ENCODE measurements at places on chromosomes 6 and 20.

GRCh38 chr6:81486234-81486633 is 266.2 kb downstream of the TENT5A start:
- H3K27ac ChIP-seq = peak overlapping the region; percentile 21
- no peaks in the 10 kb centered on the region for H3K27me3 ChIP-seq
- no peak overlapping the region for H3K4me3 ChIP-seq
- H3K4me1 ChIP-seq = peaks cover 15% of the 10 kb centered on the region

DNA sequence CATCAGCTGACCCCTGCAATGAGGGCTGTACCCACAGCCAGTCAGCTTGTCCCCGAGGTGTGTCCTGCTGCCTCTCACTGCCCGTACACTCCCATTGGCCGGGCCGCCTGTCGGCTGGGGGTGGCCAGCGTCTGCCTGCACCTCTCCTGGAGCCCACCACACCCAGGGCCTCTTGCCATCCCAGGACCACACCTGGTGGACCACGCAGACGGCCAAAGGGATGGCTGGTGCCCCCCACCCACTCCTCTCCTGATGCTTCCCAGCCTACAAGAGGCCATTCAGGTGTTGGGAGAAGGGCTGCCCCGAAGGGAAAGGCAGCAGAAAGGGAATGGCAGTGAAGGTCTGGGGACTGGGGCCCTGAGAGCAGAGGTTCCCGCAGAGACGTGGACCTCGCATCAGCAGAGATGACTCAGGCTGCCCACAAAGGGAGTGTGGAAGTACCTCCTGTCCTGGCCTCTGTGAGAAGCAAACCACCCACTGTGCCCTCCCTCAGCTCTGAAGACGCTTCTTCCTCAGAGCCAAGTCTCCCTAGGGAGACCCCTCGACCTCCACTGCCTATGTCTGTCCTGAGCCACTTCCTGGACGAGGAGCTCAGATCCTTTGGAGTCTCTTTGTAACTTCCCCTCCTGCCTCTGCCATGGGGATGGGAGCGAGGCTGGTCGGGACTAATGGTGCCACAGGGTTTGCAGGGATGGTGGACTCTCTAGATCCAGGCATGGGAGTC is 60.9 kb downstream of the PYGB start:
- no peak for DNase-seq
- peaks cover 3% of the 10 kb centered on the region for H3K36me3 ChIP-seq
- peak overlapping the region; percentile 17 for H3K27ac ChIP-seq
- no peak overlapping the region for H3K4me3 ChIP-seq
- no peaks in the 10 kb centered on the region for H3K27me3 ChIP-seq
- H3K4me1 ChIP-seq = peaks cover 8% of the 10 kb centered on the region

DNA sequence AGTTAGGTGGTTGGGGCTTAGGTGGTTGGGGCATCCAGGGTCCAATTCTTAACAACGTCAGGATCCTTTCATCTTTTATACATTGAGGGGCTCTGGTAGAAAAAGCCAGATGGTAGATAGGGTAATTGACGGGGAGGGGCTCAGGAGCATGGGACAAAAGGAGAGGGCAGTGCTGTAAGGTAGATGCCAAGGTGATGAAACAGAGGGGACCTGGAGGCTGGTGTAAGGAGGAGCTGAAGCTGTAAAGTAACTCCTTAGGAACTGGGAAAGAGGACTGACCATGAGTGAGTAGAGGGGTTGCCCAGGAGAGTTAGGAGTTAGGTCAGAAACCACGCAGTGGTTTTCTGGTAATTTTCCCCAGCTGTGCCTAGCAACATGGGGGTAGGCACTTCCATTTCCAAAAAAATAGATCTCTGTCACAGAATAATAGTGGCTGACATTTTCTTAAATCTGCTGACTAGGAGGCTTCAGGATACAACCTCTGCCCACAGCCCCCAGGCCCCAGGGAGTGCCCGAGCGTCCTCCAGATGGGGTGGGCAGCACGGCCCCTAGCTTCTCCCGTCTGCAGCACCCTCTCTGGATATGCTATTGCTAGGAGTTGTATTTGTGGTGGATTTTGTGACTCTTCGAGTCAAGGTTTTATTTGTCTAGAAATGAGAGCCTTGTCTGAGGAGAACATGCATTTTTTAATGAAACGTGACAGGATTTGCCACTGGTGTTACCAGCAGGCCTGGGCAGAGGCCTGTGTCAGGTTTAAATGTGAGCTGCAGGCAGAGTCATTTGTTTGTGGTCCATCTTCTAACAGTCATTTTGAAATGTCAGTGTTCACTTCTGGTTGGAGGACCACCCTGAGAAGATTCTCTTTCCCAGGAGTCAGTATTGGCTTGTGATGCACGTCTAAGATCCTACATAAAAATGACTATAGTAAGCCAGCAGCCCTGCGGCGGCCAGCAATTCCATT is 44.6 kb downstream of the TULP4 start:
- DNase-seq = no peak
- no peaks in the 10 kb centered on the region for H3K27me3 ChIP-seq
- H3K36me3 ChIP-seq = peaks cover 5% of the 10 kb centered on the region
- H3K4me1 ChIP-seq = peaks cover 11% of the 10 kb centered on the region
- no peak overlapping the region for H3K4me3 ChIP-seq
- H3K27ac ChIP-seq = peak overlapping the region; percentile 56

- H3K27me3 ChIP-seq = no peaks in the 10 kb centered on the region
- DNase-seq = no peak
- H3K27ac ChIP-seq = peak overlapping the region; percentile 67
- no peak overlapping the region for H3K4me3 ChIP-seq
- H3K36me3 ChIP-seq = peaks cover 11% of the 10 kb centered on the region
Observed at GRCh38 chr20:16475225-16475624, 98.0 kb downstream of the KIF16B start.

GRCh38 chr6:26158076-26158580 is 70.9 kb downstream of the HFE start:
- H3K4me3 ChIP-seq = peak overlapping the region; percentile 91
- peaks cover 21% of the 10 kb centered on the region for H3K4me1 ChIP-seq
- DNase-seq = peak; percentile 66
- no peaks in the 10 kb centered on the region for H3K36me3 ChIP-seq
- H3K27me3 ChIP-seq = no peaks in the 10 kb centered on the region

DNA sequence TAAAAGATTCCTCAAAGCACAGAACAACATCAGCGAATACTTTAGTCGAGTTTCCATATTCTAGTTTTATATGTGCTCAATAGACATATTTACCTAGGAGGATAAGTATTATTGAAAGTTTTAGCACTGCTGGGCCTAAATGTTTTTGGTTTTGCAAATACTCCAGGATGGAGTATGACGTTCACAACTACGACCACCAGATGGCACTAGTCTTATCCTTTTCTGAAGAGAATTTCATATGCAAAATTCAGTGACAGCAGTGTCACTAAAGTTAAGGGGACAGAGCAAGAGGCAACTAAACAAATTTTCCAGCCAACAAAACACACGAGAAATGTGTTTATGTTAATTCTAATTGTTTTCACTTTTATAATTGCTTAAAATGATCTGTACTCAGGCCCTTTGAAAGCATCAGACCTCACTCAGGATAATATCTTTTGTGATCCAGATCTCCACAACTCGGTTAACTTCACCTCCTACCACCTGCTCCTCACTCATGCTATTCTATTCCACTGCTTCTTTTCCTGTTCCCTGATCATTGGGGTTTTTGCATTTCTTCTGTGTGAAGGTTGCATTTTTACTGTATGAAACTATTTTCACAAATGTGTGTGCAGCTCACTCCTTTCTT is 220.8 kb downstream of the TRDN start:
- H3K27me3 ChIP-seq = peaks cover 5% of the 10 kb centered on the region
- DNase-seq = peak; percentile 17
- H3K27ac ChIP-seq = no peak overlapping the region
- no peaks in the 10 kb centered on the region for H3K36me3 ChIP-seq
- no peaks in the 10 kb centered on the region for H3K4me1 ChIP-seq

- no peak for DNase-seq
- H3K4me1 ChIP-seq = no peaks in the 10 kb centered on the region
- H3K27me3 ChIP-seq = peaks cover 73% of the 10 kb centered on the region
- H3K4me3 ChIP-seq = no peak overlapping the region
- no peak overlapping the region for H3K27ac ChIP-seq
Observed at GRCh38 chr6:382883-383810, 8.4 kb upstream of the IRF4 start.

- no peak for DNase-seq
- H3K36me3 ChIP-seq = no peaks in the 10 kb centered on the region
- H3K4me1 ChIP-seq = no peaks in the 10 kb centered on the region
- no peak overlapping the region for H3K4me3 ChIP-seq
- peaks cover 16% of the 10 kb centered on the region for H3K27me3 ChIP-seq
Observed at GRCh38 chr6:12769556-12770256, 53.1 kb downstream of the PHACTR1 start.

- no peak overlapping the region for H3K4me3 ChIP-seq
- no peak overlapping the region for H3K27ac ChIP-seq
- H3K36me3 ChIP-seq = no peaks in the 10 kb centered on the region
- H3K27me3 ChIP-seq = peaks cover 4% of the 10 kb centered on the region
- no peak for DNase-seq
Observed at GRCh38 chr6:81892891-81893290, 140.4 kb upstream of the TENT5A start.

DNA sequence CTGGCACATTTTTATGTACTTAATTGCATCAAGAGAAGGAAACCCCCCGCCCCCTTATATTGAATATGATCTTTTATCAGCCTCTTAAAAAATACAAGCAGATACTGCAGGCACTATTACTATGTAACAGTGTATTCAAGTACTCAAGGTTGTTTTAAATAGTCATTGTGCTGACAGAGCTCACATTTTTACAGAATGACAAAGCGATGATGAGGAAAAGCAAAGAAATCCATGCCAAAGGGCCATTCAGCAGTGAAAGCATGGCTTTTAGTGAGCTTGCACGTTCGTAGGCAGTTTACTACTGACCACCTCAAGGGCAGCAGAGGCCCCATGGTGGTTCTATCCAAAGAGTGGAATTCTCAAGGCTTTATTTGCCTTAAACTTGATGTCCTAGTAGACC is 146.8 kb downstream of the RPS12 start:
- peaks cover 7% of the 10 kb centered on the region for H3K27me3 ChIP-seq
- no peaks in the 10 kb centered on the region for H3K36me3 ChIP-seq
- no peak overlapping the region for H3K27ac ChIP-seq
- peaks cover 5% of the 10 kb centered on the region for H3K4me1 ChIP-seq
- no peak overlapping the region for H3K4me3 ChIP-seq

DNA sequence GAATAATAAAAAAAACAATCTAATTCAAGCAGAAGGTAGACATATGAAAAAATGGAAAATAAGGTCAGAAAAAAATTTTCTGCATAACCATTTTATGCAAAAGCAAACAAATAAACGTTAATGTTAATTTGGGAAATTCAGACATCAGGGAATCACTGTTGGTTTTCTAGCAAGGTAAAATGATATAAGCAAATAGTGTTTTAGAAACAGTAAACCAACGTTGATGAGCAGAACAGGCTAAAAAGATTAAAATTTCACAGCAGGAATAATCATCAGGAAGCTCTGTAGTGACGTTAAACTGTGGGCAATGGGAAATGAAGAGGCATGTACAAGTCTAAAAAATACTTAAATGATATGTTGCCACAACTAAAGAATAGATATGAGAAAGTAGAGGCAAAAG is 54.5 kb upstream of the HMGCLL1 start:
- DNase-seq = no peak
- no peaks in the 10 kb centered on the region for H3K27me3 ChIP-seq
- peaks cover 3% of the 10 kb centered on the region for H3K4me1 ChIP-seq
- H3K27ac ChIP-seq = no peak overlapping the region
- H3K36me3 ChIP-seq = no peaks in the 10 kb centered on the region

GRCh38 chr6:99016355-99016754 is 68.6 kb upstream of the FBXL4 start:
- no peak for DNase-seq
- H3K4me3 ChIP-seq = no peak overlapping the region

GRCh38 chr6:49300443-49300842 is 162.6 kb downstream of the MMUT start:
- no peak overlapping the region for H3K4me3 ChIP-seq
- no peaks in the 10 kb centered on the region for H3K4me1 ChIP-seq
- H3K27me3 ChIP-seq = no peaks in the 10 kb centered on the region
- no peaks in the 10 kb centered on the region for H3K36me3 ChIP-seq
- no peak overlapping the region for H3K27ac ChIP-seq

GRCh38 chr6:167832497-167833395 is 6.0 kb downstream of the AFDN start:
- no peaks in the 10 kb centered on the region for H3K27me3 ChIP-seq
- DNase-seq = no peak
- peak overlapping the region; percentile 91 for H3K27ac ChIP-seq
- peaks cover 63% of the 10 kb centered on the region for H3K4me1 ChIP-seq
- H3K4me3 ChIP-seq = peak overlapping the region; percentile 19
- peaks cover 7% of the 10 kb centered on the region for H3K36me3 ChIP-seq

DNA sequence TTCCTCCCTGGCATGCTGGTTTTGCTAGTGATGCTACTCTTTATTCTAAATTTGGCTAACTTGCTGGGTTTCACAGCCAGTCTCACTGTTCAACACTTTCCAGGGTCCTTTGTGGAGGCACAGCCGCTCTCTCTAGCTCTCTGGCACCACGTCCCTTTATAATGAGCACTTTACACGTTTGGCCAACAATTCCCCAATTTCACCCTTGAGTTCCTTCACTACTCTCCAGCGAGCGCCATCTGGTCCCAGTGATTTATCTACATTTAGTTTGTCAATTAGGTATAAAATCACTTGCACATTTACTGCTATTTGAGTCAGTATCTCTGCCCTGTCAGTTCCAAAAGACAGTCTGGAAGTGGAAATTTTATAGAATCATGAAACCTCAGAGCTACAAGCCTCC is 241.9 kb upstream of the MOCS1 start:
- peaks cover 9% of the 10 kb centered on the region for H3K27me3 ChIP-seq
- no peak for DNase-seq
- no peak overlapping the region for H3K4me3 ChIP-seq
- H3K36me3 ChIP-seq = no peaks in the 10 kb centered on the region

GRCh38 chr6:16055852-16056251 is 73.0 kb upstream of the MYLIP start:
- peaks cover 38% of the 10 kb centered on the region for H3K27me3 ChIP-seq
- H3K4me1 ChIP-seq = peaks cover 16% of the 10 kb centered on the region
- DNase-seq = no peak
- no peak overlapping the region for H3K4me3 ChIP-seq
- no peaks in the 10 kb centered on the region for H3K36me3 ChIP-seq

DNA sequence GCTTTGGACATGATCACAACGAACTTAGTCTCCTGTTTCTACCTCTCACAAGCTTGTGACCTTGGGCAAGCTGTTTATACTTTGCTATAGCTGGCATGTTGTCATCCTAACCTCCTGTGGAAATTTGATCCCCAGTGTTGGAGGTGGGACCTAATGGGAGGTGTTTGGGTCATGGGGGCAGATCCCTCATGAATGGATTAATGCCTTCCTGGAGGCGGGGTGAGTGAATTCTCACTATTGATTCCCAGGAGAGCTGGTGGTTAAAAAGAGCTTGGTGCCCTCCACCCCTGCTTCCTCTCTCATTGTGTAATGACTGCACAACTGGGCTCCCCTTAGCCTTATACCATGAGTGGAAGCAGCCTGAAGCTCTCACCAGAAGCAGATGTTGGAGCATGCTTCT is 228.9 kb downstream of the HIVEP2 start:
- H3K4me3 ChIP-seq = no peak overlapping the region
- no peak for DNase-seq
- H3K4me1 ChIP-seq = peaks cover 9% of the 10 kb centered on the region
- H3K36me3 ChIP-seq = no peaks in the 10 kb centered on the region
- H3K27me3 ChIP-seq = no peaks in the 10 kb centered on the region
- no peak overlapping the region for H3K27ac ChIP-seq

GRCh38 chr6:106789428-106790148 is 160.2 kb downstream of the QRSL1 start:
- H3K27me3 ChIP-seq = no peaks in the 10 kb centered on the region
- no peak for DNase-seq
- H3K4me1 ChIP-seq = peaks cover 55% of the 10 kb centered on the region
- H3K36me3 ChIP-seq = no peaks in the 10 kb centered on the region
- no peak overlapping the region for H3K27ac ChIP-seq
